ENCODE measurements at places on chromosomes 12 and 14.

DNA sequence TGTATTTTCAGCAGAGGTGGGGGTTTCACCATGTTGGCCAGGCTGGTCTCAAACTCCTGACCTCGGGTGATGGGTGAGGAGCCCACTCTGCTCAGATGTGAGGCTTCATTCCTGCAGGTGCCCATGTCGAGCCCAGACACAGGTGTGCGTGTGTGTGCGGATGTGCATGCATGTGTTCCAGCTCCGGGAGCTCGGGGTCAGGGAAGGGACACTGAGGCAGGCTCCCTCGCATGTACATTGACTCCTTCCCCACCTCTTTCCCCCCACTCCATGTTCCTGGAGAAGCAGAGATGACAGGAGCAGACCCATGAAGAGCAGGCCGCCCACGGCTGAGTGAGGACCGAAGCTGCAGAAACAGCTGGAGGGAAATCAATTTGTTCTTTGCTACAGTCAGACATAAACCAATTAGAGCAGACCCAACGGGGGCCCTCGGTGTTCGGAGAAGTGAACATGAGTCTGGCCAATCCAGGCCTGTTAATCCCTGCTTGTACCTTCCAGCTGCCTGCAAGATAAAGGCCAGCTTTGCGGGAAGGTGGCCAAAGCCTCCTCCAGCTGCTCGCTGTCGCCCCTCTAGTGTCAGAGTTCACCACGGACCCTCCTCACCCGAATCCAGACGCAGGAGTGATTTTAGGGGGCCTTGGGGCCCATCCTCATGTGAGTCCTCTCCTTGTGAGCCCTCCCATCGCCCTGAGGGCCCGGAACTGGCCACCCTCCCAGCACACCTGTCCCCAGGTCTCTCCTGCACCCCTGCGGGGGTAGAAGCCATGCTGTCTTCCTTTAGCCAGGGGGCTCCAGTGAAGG lies 321.0 kb upstream of the RTL1 start:
- no peak for DNase-seq

GRCh38 chr14:75066691-75067090 lies 2.8 kb upstream of the ZC2HC1C start:
- DNase-seq, result no peak

GRCh38 chr12:128240745-128241144 lies 26.2 kb upstream of the TMEM132C start:
- no peak for DNase-seq

GRCh38 chr12:53378724-53379388 lies 1.1 kb upstream of the SP1 start:
- DNase-seq, result no peak

DNA sequence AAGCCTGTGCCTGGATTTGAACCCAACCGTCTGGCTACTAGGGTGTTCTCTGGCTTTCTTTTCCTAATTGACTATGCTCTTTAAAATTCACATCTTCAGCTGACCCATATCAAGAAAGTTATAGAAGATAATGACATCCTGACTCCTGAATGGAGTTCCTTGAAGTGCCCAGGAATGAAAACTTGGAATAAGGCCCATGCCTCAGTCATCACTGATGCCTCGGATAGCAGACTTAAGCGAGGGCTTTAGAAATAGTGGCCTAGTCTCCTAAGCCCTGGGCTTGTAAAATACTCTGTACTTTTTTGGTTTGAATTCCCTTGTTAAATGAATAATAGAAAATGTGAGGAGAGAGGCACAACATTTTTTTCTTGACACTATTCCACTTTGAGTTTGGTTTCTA lies 39.0 kb downstream of the CHST11 start:
- DNase-seq, result no peak

DNA sequence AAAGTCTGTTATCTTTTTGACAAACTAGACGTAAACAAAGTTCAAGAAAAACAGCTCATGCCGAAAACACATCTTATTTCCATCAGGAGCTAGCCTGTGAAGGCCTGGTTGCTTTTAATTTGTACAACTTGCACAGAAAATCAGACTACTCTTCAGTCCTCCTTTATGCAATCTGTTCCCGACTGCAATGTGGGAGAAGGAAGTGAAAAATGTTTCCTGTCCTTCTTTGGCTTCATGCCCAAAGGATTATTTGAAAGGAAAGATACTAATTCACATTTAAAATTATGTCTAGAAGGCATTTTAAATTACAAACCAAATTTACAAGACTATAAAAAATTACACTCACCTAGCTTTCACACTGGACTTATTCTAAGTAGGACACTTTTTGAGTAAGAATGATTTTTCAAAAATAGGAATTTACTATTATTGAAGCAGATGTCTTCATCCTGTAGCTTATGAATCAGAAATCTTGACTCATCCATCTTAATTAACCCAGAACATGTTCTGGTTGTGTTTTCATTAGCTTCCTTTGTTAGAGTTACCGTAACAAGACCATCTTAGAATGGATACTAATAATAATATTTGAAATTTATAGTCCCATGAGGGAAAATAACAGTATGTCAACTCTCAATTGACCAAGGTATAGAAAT lies 272.6 kb downstream of the PRKD1 start:
- no peak for DNase-seq

DNA sequence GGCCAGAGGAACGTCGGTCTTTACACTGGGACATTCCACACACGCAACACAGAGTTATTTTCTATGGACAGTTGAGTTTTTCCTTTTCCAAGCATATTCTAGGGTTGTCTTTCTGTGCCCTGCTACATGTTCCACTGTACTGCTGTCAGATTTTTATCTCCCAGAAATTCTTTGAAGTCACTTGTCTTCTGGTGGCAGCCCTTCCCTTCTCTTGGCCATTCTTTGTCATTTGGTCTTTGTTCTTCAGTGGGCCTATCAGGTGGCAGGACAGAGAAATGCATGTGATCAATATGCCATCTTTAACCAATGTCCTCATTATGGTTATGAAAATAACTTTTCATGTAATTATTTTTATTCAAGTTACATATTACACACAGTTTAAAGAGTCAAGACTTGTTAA lies 36.3 kb downstream of the MARK3 start:
- no peak for DNase-seq

- no peak for DNase-seq
Measured at GRCh38 chr14:64053694-64054669, 201.2 kb downstream of the SYNE2 start.

- no peak for DNase-seq
Measured at GRCh38 chr14:47226877-47227520, 448.4 kb downstream of the MDGA2 start.

- DNase-seq, result no peak
Measured at GRCh38 chr12:88001327-88001726, 27.9 kb downstream of the C12orf50 start.

Data from stimulated activated CD4-positive, alpha-beta T cell treated with anti-CD3 and anti-CD28 coated beads, Interleukin-1b, Interleukin-23, amount 100 ng/mL, for 1 hour (primary cell).